ENCODE measurements at places on chromosomes 5 and 9.

- DNase-seq, result no peak
Measured at GRCh38 chr9:70816316-70816715, 305.1 kb downstream of the TRPM3 start.

DNA sequence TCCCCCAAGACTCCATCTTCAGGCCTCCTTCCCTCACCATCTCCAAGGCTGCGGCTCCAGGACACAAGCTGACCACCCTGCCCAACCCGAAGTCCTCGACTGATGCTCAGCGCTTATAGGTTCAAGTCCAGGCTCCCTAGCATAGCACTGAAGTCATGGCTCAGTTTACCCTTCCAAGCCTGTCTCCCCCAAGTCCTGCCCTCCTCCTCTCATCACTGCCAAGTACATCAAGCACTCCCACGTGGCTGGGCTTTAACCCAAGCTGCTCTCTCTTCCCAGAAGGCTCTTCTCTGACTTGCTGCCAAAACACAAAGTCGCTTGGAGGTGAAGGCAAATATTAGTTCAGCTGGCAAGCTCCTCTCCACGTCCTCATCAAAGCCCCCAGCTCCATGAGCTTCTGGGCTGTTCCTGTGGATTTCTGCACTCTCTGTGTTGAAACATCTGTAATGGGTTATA is 22.1 kb upstream of the MARCHF6 start:
- DNase-seq, result no peak

DNA sequence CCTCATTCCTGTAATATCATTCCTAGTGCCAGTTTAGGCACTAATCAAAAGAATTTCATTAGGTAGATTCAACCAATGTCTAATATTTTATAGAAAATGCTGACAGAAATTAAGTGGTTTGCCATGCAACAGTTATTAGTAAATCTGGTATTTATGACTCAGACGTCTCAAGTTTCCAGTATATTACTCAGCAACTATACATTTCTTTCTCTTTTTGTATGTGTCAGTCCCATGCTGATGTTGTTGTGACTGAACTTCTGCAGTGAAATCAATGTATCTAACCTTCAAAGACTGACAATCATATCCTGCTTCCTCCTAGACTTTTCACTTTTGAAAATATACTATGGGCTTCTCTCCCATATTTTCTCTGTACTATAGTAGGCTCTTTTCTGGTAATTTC is 822.5 kb downstream of the NR2F1-AS1 start:
- DNase-seq, result no peak

- DNase-seq, result no peak
Measured at GRCh38 chr9:83372957-83373356, 165.2 kb downstream of the FRMD3 start.

- no peak for DNase-seq
Measured at GRCh38 chr5:143074414-143074996, 304.3 kb downstream of the ARHGAP26 start.
